ENCODE measurements at places on chromosomes 4 and X.

DNA sequence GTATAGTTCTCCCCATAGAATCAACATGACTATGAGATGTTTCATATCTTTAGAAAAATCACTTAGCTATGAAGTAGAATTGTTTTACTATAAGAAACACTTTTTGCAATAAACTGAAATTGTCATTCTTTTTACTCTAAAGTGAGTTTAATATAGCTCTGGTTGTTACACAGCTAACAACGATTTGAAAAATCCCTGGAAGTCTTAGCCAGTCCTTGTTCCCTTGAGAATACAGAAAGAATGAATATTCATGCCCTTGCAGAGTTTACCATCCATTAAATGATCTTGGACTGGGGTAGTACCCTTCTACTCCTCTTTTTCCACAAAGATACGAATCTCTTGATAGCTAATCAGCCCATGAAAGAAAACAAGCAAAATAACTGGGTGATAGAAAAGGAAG lies 141.8 kb downstream of the JADE1 start:
- no peak for DNase-seq

GRCh38 chrX:40434443-40434842 lies 146.3 kb upstream of the ATP6AP2 start:
- no peak for DNase-seq

GRCh38 chr4:88003261-88003660 lies 4.2 kb upstream of the PKD2 start:
- DNase-seq, result no peak

GRCh38 chr4:149993030-149993429 lies 85.2 kb upstream of the DCLK2 start:
- no peak for DNase-seq

GRCh38 chrX:332916-333610 lies 14.5 kb upstream of the GTPBP6 start:
- DNase-seq, result no peak

GRCh38 chr4:2768921-2769336 lies 12.8 kb upstream of the TNIP2 start:
- DNase-seq, result no peak

DNA sequence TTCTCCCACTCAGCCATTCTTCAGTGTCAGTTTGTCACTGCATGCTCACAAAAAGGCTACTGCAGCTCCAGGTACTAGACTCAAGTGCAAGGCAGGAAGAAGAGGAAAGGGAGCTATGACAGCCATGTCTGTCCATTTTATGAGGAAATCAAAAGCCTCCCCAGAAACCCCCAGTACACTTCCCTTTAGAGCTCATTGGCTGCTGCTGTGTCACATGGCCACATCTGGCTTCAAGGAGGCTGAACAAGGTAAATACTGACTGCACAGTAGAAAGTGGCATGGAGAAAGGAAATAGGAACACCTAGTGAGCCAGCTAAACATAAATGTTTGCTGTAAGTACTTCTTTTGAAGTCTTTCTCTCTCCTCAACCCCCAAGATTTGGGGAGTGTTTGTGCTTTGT lies 67.2 kb upstream of the FRAS1 start:
- DNase-seq, result no peak

DNA sequence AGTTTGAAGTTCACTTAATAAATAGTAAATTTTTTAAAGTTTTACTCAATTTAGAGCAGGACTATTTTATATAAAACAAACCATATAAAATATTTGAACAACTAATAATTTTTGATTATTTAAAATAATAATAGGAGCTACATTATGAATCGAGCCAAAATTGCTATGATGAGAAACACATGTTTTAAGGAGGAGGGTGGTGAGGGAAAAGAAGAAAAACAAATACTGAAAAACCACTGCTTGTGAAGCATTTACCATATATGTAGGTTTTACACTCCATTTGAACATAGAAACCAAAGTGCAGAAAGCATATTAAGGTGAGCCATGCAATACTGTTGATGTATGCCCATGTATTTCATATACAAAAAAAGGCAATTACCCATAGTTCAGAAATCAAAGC lies 448.9 kb downstream of the FSTL5 start:
- DNase-seq, result no peak

DNA sequence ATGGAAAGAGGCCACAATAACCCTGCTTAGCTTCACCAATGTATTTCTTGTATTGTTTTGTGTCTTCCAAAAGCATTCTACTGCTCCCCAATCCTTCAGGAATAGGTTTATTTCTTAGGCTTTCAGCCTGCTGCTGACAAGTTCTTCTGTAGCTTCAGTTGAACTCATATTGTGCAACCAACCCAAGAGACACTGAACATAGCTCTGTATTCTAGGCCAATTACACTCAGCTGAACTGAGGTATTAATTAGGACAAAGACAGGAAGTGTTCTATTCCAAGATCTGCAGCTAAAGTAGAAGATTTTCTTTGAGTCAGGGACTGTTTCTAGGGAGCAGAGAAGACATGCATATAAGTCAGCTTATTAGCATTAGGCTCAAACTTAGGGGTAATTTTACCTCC lies 151.8 kb downstream of the LHFPL1 start:
- DNase-seq, result no peak

GRCh38 chr4:138298866-138299265 lies 56.7 kb upstream of the SLC7A11 start:
- no peak for DNase-seq

DNA sequence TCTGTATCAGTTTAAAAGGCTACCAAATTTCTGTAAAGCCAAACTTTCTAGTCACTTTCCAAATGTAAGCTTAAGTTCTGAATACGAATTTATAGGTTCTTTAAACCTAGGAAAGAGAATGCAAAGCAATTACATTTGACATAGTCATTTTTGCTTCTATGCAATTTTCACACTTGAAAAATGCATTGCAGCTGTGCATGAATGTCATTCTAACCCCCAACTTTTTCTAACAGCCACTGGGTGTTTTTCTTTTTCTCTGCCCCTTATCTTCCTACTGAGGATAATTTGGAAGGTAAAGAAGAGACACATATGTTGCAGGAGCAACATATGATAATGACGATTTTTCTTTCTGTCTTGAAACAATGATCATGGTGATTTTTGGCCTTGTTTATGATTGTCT lies 537.5 kb downstream of the SPRY1 start:
- DNase-seq, result no peak

DNA sequence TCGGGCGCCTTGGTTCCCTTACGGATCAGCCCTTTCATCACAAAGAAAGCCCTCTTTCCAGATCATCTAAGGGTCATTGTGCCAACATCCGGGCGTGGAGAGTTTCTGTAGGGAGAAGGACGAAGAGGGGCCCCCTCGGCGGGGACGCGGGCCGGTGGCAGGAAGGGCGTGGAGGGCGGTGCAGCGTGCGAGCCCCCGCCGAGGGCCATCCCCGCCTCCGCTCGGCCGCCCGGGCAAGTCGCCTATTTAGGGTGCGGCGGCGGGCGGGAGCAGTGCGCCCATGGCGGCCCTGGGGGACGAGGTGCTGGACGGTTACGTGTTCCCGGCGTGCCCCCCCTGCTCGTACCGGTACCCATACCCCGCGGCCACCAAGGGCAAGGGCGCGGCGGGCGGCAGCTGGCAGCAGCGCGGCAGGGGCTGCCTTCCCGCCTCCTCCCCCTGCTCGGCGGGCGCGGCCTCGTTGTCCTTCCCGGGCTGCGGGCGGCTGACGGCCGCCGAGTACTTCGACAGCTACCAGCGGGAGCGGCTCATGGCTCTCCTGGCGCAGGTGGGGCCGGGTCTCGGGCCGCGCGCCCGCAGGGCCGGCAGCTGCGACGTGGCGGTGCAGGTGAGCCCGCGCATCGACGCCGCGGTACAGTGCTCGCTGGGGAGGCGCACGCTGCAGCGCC lies at the start of gene ZAR1:
TSS of gene ZAR1 (plus strand) at position 241 of the 668 bp plus-strand sequence. CDS start at position 281, 40 bp downstream.
- peak; percentile 21 for DNase-seq

GRCh38 chrX:129779747-129780146 lies at the start of gene SASH3:
SASH3 (plus strand) TSS chrX:129779949; CDS start chrX:129780098, 149 bp downstream.
- DNase-seq, result peak; percentile 73

GRCh38 chrX:38860106-38861013 lies 59.1 kb downstream of the MID1IP1 start:
- no peak for DNase-seq

DNA sequence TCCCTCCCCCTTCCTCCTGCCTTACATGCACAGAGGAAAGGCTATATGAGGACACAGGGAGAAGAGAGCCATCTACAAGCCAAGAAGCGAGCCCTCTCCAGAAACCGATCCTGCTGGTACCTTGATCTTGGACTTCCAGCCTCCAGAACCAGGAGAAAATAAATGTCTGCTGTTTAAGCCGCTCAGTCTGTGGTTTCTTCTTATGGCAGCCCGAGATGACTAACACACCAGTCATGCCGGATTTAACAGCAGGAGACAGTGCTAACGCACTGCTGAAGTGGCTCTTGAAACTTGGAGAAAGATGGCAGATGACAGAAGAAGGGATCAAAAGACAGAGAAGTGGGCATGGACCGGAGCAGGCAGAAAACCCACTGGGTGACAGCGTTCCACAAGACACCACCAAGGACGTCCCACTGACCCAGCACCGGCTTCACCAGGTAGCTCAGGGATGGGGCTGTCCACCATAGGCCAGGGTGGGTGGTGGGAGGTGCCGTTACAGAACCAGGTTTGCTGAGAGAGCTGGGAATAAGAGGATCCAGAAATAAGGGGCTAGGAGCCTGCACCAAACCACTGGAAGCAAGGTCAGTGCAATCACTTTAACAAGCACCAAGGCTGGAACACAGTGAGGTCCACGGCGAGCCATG lies 6.2 kb upstream of the MAN2B2 start:
- DNase-seq, result no peak

GRCh38 chr4:107806196-107806595 lies 18.5 kb upstream of the SGMS2 start:
- no peak for DNase-seq

DNA sequence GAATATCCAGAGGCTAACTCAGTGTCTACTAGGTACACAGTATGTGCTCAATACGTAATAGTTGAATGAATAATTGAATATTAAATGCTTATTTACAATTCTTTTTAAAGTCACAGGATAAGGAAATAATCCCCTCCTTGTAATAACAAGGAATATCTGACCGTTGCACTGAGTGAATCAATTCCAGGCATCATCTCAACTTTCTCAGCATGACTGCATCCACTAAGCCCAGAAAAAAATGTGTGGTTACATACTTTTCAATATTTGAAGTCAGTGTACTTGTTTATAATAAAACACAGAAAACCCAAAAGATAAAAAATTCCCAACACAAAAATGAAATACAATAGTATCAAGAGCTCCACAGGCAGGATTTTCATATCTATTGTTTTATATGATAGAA lies 105.4 kb downstream of the TMEM144 start:
- DNase-seq, result no peak

DNA sequence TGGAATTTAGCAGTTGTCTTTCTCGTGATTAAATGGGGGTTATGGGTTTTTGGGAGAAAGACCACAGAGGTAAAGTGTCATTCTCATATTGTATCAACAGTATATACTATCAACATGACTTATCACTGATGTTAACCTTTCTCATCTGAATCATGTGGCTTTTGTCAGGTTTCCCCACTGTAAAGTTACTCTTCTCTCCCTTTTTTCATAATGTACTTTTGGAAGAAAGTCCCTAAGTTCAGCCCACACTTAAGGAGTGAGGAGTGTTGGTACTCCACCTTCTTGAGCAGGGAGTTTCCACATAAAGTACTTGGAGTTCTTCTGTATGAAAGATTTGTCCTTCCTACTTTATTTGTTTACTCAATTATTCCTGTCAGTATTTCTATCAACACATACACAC lies 169.9 kb downstream of the ZNF330 start:
- DNase-seq, result no peak

All from common myeloid progenitor, CD34-positive (primary cell).